ENCODE measurements at places on chromosomes 6 and 20.

DNA sequence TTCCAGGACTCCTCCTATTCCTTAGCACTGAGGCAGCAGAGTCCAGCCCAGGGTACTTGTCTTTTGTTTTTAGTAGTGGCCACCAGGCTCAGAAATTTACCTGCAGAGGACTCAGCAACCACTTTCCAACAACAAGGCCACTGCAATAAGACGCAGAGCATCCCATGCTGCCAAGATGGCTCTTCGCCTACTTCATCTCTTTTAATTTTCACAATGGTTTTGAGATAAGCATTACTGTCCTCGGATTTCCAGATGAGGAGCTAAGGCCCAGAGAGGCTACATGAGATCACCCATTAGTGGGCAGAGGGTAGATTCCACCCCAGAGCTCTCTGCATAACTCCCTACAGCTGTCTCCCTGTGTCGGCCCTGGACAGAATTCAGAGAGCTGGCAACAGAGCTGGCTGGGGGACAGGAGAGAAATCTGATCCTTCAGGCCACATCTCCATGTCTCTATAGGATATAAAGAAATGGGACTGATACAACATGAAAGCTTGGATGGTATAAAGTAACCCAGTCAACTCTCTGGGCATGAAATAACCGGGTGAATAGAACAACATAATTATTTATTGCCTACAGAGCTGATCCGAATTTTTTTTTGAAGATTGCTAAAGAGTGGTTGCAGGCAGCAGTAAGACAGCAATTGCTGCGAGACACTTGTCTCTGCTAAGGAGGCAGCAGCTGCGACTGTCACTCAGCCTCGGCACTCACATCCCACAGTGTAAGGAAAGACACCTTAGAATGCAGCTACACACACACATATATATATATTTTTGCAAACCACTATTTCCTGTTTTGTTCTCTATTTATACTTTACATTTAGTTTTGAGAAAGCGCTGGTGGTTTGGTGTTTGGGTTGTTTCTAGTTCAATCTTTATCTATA lies 37.2 kb downstream of the SCML4 start:
- no peak for DNase-seq

DNA sequence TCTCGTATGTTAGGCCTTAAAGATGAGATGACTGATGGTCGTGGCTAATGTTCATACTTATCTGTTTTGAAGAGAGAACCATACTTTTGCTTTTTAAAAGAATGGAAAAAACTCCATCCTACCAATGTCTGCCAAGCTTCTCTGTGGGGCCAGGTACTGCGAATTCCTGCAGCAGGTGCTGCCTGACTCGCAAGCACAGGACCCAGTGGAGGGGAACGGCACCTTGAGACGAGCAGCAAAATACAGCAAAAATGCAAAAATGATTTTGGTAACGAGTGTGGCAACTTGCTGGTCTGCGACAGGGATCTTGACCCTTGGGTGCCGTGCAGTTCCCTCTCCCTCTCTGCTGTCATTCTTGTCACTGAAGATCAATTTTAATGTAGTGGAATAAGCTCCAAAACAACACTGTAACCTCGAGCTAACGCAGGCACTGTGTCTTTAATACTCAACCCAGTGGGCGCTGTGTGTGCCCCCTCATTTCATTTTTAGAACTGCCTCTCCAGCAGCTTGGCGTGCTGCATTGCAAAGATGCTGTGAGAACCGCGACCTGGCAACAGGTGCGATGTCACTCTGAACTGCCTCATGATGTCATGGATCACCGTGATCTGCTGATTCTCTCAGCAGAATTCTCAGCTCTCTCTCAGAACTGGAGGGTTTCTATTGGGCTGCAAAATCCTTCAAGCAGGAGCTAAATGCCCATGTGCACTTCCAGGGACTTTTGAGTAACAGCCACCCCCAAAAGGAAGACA lies 51.6 kb downstream of the RAMACL start:
- no peak for DNase-seq

DNA sequence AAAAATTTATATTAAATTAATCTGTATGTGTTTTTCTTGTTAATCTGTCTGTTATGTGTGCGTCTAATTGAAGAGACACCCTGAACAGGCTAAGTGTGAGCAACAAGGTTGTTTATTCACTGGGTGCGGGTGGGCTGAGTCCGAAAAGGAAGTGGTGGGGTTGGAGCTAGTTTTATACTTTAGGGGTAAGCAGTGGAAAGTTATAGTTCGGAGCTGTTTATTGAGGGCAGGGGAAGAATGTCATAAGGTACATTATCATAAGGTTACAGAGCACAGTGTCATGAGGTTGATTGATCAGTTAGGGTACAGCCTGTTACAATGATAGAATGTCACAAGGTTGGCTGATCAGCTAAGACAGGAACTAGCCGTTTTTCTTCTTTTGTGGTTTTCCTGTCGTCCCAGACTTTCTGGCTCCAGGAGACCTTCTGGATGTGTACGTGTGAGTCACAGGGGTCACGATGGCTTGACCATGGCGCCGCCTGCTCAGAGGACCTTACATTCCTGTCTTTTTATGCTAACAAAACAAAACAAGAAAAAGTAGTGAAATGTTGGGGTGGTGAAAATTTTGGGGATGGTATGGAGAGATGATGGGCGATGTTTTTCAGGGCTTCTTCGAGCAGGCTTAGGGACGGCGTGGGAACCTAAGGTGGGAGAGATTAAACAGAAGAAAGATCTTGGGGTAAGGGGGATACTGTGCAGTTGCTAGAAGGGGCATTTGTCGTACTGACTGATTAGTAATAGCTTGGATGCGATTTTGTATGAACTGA lies 754.0 kb upstream of the ADGRB3 start:
- no peak for DNase-seq

- DNase-seq, result no peak
Measured at GRCh38 chr6:135227349-135227748, 46.2 kb downstream of the MYB start.

GRCh38 chr6:52337633-52338290 lies 24.2 kb upstream of the PAQR8 start:
- DNase-seq, result no peak

DNA sequence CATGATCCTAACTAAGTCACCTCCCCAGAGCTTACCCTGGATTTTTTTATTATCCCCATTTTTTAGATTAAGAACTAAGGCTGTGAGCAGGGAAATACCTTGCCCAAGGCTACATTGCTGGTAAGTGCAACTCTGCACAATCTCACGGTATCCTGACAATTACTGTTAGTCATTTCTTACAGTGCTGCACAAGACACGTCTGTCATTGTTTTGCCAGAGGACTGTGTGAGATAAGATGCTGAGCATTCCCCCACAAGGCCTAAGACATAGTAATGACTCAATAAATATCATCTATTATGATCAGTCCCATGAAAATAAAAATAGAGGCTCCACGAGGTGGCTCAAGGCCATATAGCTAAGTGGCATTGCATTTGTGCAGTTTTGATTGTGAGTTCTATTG lies 21.0 kb downstream of the PFDN4 start:
- no peak for DNase-seq

GRCh38 chr6:125346201-125346925 lies 44.6 kb upstream of the HDDC2 start:
- DNase-seq, result no peak

GRCh38 chr20:1897965-1898464 lies 2.8 kb downstream of the SIRPA start:
- no peak for DNase-seq

DNA sequence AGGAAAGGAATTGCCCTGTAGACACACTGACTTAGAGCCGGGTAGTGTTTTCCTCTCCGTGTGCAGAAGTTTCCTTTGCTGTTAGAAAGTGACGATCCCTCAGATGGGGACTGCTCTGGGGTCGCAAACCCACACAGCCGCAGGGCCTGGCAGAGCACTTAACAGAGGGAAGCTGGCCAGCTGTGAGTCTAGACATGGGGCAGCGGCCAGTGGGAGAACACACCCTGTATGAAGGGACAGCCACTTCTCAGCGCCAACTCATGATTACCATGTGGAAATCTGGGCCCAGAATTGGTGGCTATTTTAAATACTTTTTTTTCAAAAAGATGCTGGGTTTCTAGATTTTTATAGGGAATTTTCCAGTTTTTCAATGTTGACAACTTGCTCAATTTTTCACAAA lies 39.4 kb downstream of the SLC9A8 start:
- no peak for DNase-seq

GRCh38 chr20:38065764-38066375 lies 32.3 kb downstream of the RPRD1B start:
- no peak for DNase-seq

DNA sequence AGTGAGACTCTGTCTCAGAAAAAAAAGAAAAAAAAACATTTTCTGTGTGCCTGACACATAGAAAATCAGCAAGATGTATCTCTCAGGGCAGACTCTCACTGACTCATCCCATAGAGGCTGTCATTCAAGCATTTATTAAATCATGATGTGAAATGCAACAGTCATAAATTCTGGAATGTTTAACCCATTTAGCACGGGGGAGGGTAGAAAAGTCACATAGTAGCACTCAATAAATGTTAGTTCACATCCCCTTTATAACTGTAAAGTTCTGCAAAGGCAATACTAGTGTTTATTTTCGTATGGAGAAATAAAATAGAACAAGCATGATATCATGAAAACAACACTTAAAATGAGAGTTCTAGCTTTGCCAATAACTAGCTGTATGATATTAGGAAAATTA lies 15.5 kb upstream of the CARMIL1 start:
- DNase-seq, result no peak

- no peak for DNase-seq
Measured at GRCh38 chr20:16243470-16243869, 329.8 kb downstream of the KIF16B start.

DNA sequence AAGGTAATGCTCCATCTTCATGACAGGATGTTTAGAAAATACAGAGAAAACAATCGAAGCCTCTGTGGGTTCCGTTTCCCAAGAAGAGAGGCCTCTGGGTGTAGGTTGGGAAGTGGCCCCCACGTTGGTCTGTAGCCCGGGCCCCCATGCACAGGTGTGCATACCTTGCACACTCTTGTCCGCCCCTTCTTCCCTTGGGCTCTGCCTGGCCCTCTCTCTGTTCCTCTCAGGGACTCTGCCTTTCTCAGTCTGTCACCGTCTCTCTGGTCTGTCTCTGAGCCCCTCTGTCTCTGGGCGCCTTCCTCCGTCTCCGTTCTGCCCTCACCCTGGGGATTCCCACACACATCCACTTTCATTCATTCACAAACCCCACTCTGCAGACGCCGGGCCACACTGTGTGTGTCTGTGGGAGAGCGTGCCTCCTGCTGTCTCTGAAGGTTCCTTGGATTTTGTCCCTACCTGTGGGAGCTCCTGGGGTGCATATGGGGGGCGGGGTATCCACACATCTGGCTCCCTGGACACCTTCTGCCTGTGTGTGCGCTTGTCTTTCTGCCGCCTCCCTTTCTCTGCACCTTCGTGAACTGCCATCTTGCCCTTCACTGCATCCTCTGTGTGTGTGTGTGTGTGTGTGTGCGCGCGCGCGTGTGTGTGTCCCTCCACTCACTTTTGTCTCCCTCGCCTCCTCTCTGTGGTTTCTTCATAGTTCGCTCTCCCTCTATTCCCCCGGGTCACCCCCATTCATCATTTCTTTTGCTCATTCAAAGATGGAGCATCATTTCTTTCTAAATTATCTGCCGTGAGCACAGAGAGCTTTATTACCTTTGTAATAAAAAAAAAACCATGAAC lies 75.3 kb downstream of the SRC start:
- no peak for DNase-seq

GRCh38 chr6:31083742-31084354 lies 28.5 kb downstream of the C6orf15 start:
- peak; percentile 39 for DNase-seq

GRCh38 chr6:151701911-151702562 lies 105.4 kb upstream of the ESR1 start:
- no peak for DNase-seq

DNA sequence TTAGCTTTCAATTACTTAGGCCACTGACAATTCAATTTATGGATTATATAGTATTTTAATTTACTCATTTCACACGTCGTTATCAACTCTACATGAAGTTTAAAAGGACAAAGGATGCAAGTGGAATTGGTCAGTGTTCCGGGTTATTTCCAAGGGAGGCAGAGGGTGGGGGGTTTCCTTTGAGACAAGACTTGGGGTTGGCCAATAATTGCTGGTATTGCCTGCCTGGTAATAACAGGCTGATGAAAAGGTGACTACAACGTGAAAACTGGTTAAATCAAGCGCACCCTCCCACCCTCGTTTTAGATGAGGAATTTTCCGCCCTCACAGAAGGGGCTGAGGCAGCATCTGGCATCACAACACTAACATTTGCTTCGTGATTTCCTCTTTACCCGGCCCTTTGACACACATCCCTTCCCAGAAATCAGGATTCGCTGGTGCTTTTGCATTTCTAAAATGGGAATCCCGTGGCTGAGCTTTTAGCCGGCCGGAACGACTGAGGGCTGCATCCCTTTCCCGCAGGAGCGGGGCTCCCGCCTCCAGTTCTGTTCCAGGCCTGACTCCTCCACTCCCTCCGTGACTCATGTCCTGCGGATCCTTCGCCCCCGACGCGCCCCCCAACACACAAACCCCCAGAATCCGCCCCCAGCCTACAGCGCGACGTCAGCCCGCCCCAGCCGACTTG lies 999 bp upstream of the PIM1 start:
- no peak for DNase-seq

- DNase-seq, result no peak
Measured at GRCh38 chr6:130720076-130720715, 107.0 kb upstream of the SMLR1 start.

GRCh38 chr6:158559338-158559894 lies 475 bp upstream of the TMEM181 start:
- DNase-seq, result no peak

GRCh38 chr6:41966961-41967311 lies 25.3 kb upstream of the CCND3 start:
- no peak for DNase-seq

DNA sequence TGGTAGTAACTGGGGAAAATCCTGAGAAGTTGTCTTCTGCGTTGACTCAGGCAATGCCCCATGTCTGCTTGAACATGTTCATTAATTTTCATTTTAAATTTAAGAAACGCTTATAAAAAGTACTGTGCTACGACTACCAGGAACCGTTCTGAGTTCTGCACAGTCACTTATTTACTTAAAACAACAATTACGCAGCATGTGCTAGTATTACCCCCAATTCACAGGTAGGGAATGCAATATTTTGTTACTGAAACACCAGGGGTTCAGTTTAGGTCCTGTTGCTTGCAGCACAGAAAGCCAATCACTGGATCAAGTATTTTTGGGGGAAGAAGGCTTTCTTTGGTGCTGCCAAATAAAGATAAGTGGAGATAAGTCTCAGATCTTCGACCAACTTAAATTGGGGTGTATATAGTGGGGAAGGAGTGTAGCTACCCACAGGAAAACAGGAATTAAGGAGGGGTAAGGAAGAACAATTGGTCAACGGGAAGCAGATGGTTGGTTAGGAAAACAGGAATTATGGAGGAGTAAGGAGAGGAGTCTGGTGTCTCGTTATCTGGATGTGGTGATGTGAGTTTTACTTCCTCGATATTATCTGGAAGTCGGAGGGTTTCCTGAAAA lies 5.2 kb upstream of the LRP11 start:
- no peak for DNase-seq

DNA sequence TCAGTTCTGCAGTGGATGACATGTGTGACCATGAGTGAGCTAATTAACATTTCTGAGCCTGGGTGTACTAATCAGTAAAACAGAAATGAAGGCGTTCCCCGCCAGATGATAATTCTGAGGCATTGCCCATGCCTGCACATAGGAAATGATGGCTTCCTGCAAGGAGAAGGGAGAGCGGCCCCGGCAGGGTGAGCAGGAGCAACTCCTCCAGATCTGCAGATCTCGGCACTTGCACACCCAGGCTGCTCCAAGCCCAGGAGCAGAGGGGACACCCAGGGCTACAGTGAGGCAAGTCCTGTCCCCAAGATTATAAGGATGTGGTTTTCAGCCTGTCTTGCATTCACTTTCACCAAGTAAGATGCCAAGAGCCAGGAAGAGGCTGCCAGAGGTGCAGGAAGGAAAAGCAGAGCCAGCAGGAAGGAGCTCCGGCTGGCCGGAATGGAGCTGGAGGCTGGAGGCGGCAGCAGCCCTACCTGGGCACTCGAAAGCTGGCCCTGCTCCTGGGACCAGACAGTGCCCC lies 177.5 kb upstream of the CST7 start:
- DNase-seq, result no peak

All from Caco-2 (cell line).